Inflammatory macrophage treated with lipopolysaccharide for 4 hours (primary cell): ENCODE measurements at places on chromosomes 1 and 21.

DNA sequence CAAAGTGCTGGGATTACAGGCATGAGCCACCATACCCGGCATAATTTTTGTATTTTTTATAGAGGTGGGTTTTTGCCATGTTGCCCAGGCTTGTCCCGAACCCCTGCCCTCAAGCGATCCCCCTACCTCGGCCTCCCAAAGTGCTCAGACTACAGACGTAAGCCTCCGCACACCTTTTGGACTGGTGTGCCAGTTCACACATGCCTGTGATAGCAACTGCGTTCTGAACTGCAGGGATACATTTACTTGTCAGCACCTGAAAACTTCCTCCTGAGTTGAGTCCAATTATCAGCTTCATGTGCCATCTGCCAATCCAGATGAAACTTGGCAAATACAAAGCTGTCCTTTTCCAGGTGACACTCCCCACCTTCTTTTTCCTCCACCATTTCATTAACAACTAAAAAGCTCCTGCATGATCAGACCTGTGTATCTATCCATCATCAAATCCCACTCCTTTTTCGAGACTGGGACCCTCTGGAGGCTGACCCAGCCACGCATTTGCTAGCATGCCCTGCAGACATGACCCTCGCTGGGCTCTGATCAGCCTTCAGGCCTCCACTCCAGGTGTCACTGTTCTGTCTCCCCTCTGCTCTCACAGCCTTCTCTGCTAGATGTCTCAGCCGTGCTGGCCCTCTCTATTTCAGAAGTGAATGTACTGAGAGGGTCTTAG is 2.1 kb upstream of the DEGS1 start:
- no peak for DNase-seq

GRCh38 chr1:225627304-225627947 is 25.5 kb downstream of the ENAH start:
- no peak for DNase-seq

DNA sequence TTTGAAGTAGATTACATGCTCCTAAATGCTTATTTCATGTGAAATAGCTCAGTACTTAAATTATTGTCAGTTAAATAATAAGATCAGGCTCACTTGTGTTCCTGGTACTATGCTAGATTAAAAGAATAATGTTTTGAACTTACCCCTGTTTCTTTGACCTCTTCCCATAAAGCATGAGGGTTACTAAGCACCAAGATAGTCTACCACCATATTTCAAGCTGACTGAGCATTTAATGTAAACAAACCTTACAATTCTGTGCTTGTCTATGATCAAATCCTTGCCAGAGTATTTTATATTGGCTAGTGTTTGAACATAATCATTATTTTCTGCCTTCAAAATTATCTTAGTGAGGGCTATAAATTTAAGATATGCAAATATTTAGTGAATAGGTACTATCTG is 98.1 kb downstream of the LHX9 start:
- no peak for DNase-seq

DNA sequence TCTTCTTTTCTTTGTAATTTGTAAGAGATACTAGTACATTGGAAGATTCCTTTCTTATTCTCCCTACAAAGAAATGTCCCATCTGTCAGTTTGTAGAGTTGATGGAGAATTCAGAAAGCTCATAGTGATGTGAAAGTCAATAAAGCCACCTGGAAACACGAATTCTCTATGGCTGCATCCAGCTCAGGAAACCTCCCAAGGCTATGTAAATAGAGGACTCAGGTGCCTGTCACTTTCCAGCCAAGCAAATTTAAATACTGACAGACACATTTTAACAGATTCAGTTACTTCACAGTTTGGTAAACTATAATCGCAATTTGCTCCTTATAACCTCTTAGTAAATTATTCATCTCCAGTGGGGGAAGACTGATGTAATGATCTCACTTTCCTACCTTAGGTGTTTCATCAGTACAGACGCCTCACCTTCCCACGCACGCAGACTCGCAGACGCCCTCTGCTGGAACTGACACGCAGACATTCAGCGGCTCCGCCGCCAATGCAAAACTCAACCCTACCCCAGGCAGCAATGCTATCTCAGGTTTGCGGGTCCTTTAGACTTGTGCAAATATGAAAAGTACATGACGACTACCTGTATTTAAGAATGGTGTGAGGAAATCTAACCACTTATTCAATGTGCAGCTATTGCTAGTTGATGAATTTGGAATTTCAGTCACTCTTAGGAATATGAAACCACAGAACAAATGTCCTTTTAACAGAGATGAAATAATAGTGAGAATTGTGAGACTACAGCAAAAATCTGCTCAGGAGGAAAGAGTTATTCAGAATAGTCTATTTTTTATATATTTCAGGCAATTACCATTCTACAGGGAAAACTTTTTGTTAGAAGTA is 60.6 kb downstream of the PTPRC start:
- no peak for DNase-seq

GRCh38 chr1:21662426-21663247 is 6.5 kb downstream of the RAP1GAP start:
- no peak for DNase-seq

DNA sequence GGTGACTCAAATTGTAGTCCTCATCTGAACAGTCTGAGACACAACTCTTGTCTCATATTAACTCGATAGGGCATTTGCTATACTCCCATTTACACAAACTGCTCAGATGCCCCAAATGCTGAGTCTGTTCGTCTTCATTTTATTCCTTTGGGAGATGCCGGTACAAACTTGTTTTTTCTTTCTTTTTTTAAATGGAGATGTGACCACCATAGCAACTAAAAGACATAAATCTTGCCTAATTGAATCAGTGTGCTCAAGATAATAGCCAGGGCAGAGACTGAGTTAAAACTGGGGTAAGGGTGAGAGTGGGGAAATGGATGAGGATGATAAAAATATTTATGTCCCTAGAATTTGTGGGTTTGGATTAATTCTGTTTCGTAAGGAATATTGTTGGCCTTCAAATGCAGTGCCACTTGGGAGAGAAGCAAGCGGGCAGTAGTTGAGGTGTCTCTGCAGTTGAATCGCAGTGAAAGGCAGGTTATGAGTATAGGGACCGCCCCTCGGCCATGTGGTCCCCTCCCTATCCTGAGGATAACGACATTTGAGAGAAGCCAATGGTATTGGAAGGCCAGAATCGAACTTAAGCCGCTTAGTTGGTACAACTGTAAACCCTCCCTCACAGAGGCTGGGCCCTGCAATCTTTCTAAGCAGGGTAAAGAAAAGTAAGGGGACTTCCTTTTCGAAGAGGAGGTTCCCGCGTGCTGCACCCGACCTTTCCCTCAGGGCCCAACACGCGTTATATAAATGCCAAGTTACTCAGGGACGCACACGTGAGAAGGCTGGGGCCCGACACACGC is 859 bp upstream of the LRRC8B start:
- DNase-seq: peak; percentile 22

DNA sequence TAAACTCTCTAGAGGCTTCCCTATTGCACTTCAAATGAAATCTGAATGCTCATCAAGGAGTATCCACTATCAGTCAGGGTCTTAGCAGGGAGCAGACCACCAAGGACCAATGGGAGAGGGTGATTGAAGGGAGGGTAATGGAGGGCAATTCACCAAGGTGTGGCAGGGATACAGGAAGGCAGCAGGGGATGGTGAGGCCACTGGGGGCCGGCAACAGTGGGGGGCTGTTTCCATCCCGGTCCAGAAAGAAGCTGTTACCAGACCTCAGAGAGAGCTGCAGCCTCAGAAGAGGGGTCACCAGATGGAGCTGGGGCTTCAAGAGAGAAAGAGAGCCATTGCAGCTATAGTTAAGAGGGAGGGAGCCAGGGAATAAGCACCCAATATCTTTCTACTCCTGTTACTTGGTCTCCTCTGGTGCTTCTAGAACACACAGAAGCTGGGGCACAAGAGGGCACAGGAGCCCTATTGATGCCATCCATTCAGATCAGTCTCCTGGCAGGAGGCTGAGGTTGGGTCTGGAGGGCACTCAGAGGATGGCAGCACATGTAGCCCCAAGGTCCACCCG is 417.6 kb downstream of the PTPRU start:
- no peak for DNase-seq

GRCh38 chr1:27392778-27393635 is 585 bp downstream of the GPR3 start:
- no peak for DNase-seq

DNA sequence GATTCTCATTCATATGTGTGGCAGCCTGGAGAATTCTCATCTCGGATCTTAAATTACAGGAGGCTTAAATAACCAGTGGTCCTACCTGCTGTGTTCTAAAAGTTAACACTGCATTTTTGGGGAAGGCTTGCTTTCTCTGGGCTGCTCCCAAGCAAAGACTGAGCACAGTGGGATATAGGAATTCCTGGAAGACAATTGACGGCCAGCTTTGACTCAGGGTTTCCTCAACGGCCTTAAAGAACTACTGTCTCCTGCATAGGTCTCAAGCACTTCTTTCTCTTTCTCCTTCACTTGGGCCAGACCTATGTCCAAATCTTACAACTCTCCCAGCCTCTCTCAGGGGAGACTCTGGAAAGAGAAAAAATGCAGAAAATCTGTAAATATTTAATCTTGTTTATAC is 1.0 kb upstream of the KRTAP13-3 start:
- no peak for DNase-seq

DNA sequence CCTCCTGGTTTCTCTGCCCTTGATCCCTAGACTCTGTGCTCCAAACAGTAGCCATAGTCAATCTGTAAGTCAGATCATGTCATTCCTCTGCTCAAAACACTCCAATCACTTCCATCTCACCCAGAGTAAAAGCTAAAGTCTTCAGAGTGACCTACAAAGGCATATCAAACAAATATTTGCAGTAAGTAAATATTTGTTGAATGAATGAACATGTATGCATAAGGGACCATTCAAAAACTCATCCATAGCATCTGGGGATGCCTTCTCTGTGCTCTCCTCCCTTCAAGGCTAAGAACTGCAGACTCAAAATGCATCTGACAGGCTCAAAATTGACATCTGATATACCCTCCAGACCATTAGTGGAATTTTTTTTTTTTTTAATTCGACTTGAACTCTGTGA is 18.1 kb upstream of the AK5 start:
- no peak for DNase-seq

- no peak for DNase-seq
Measured at GRCh38 chr1:220457957-220458609, 69.9 kb upstream of the MARK1 start.

DNA sequence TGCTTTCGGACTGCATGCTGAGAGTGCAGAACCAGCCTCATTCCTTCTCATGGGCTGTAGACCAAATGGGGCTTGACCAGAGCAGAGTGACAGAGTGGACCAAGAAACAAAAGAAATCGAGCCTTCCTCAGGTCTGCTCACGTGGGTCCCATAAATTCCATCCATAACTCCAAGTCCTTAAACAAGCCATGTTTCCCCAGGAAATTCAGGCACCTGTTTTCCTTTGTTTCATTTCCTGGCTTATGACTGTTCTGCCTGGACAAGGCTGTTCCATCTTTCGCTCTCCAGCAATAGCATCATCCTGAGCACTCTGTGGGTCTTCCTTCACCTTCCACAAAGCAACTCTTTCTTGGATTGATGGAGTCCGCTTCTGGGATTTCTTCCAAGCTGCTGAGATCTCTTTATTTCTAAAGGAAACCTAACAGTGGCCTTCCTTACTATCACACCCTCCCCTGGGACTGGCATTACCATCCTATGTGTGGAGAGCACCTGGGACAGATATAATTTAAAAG is 63.9 kb downstream of the LAMC2 start:
- no peak for DNase-seq

GRCh38 chr1:94701796-94702441 is 118.2 kb upstream of the SLC44A3 start:
- DNase-seq: no peak

GRCh38 chr21:33229099-33229783 is 497 bp upstream of the IFNAR2 start:
- DNase-seq: no peak

DNA sequence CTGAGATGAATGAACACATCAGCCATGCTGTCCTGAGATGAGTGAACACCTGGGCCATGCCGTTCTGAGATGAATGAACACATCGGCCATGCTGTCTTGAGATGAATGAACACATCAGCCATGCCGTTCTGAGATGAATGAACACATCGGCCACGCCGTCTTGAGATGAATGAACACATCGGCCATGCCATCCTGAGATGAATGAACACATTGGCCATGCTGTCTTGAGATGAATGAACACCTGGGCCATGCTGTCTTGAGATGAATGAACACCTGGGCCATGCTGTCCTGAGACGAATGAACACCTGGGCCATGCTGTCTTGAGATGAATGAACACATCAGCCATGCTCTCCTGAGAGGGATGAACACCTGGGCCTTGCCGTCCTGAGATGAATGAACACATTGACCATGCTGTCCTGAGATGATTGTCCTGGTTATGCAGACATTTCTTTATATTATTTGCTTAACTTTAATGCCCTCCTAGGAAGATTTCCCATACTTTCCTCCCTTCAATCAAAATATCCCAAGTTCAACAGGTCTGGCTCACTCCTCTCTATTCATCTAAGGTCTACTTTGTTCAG is 48.6 kb upstream of the COL6A1 start:
- DNase-seq: no peak

DNA sequence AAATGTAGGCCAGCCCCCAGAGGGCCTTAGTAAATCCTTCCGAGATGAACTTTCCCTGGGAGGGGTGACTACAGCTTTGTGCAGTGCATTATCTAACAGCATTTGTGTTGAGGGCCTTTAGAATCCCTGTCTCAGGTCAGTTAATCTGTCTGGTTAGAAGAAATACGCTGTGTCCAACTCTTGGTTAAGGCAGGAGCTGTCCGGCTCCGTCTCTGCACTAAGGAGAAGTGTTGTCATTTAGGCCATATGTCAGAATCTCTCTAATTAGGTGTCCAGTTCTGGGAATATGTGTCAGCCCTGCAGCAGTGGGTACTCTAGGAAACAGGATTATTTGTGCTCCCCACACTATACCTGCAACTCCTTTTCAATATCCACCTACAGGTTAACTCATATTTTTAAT is 67.1 kb upstream of the DESI2 start:
- DNase-seq: no peak

- DNase-seq: peak; percentile 15
Measured at GRCh38 chr1:34858901-34859445, 576 bp downstream of the SMIM12 start.

- DNase-seq: peak; percentile 39
Measured at GRCh38 chr1:26784023-26784871, 3.5 kb upstream of the PIGV start.

GRCh38 chr1:44240802-44241671 is 27.8 kb downstream of the DMAP1 start:
- DNase-seq: no peak

DNA sequence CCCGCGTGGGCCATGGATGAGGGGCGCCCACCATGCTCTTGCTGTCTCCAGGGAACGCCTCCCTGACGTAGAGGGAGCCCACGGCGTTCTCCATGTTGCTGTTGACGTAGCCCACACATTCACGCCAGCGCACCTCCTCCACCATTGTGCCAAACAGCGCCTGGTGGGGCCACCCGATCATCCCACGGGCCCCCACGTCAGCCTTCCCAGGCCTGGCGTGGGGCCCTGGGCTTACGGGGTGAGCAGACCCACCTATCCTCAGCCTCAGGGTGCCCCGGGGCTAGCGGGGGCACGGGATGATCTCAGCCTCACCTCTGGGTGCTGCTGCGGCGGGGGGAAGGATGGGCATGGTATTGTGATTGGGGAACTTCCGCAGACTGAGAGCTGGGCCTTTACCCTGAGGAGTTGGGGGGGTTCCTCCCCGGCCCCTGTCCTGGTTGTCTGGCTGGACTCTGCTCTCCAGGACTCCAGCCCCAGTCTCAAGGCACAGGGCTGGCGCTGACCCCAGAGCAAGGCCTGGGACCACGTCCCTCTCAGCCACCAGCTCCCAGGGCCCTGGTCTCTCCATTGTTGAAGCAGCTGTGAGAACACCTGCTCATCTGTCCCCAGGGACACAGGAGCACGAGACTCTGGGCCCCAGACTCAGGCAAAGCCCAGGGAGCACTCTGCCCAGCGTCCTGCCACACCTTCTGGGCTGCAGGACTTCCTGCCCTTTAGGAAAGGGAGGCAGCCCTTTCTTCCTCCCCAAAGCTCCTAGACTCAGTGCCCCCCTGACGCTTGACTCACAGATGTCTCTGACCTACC is 10.2 kb downstream of the PRXL2B start:
- DNase-seq: no peak
